ENCODE measurements at places on chromosomes 7 and 10.
A peak's percentile ranks its signal among the peaks of the same experiment; 100 is the strongest.

- DNase-seq: peak; percentile 27
These were observed 804 bp downstream of the FRAT1 start for GRCh38 chr10:97319671-97320479.

DNA sequence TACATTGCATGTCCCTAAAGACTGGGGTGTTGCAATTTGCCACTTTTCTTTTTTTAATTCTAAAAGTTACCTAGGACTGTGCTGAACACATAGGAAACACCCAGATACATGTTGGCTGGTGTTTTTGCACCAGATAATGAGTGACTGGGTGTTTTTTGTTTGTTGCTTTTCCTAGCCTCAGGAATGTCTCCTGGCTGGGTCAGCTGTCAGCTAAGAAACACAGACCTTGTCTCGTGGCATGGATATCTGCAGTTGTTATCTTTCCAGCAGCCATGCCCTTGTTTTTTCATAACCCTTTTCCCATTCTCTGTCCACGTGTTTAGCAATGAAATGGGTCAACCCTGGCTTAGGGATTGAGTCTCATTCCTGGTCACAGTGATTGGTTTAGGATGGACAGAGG, 433.9 kb upstream of the ZMIZ1 start:
- DNase-seq: no peak

DNA sequence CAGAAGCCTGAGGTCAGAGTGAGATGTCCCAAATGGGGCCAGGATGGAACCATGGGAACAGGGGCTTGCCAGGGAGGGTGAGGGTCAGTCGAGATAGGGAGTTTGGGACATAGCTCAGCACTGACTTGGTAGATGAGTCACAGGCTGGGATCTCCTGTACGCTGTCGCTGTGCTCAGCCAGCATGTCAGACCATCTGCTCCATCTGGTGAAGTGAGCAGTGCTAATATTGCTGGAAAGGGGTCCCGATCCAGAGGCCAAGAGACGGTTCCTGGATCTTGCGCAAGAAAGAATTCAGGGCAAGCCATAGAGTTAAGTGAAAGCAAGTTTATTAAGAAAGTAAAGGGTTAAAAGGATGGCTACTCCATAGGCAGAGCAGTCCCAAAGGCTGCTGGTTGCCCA, 505.6 kb downstream of the GALNT17 start:
- no peak for DNase-seq

DNA sequence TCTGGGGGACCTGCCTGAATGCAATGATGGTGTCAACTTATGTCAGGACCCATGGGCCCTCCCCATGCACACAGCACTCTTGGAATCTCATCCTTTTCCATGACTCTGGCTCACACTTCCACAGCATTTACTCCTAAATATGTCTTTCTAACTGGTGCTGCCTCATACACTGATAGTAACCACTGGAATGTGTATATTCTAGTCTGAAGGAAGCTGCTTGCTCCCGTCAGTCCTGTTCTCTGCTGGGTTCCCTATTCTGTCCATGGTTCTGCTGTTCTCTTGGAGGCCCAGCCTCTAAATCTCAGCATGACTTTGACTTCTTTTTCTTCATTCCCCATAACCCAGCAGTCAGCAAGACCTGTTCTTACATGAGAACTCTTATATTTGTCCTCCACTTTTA, 1055.1 kb downstream of the KCNMA1 start:
- no peak for DNase-seq

DNA sequence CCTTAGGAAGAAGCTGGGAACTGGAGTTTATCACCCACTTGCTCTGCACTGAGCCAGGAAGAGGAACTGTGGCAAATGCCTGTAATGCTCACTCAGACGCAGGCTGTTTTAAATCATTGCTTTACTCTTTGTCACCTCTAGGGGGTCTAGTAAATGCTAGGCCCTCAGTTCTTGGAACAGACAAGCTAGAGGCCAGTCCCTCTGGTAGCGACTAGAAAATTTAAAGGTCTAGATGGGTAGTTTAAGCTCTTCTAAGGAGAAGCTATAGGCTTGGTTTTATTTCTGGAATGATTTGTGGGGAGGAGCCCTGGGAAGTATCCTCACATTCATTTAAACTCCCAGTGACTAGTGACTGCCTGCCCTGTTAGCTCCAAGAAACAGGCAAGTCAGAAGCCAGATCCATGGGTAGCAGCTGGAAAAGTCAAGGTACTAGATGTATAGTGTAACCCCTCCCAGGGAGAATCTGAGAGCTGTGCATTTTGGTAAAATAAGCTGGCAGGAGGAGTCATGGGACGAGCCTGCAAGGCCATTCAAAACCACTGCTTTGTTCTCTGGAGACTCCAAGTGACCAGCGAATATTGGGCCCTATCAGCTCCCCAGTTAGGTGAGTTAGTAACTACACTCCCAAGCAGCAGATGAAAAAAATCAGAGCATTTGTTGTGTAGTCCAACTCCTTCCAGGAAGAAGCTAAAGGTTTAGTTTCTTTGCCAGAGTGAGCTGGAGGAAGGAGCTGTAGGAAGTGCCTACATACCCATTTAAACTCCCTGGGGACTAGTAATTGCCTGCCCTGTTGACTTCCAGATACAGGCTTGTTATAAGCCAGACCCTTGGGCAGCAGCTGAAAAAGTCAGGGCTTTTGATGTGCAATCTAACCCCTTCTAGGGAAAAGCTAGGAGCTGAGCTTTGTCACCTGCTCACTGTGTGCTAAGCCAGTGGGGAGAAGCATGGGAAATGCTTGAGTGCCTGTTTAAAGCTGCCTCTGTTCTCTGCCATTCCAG, 68.9 kb downstream of the DYNC1I1 start:
- DNase-seq: no peak

- DNase-seq: no peak
These were observed 69.8 kb downstream of the PWWP2B start for GRCh38 chr10:132466520-132467463.

- DNase-seq: no peak
These were observed 10.1 kb downstream of the PSAP start for GRCh38 chr10:71840958-71841335.

GRCh38 chr10:124522933-124523871, 61.6 kb downstream of the LHPP start:
- no peak for DNase-seq

GRCh38 chr7:28698840-28699239, 259.3 kb downstream of the TRIL start:
- DNase-seq: no peak

DNA sequence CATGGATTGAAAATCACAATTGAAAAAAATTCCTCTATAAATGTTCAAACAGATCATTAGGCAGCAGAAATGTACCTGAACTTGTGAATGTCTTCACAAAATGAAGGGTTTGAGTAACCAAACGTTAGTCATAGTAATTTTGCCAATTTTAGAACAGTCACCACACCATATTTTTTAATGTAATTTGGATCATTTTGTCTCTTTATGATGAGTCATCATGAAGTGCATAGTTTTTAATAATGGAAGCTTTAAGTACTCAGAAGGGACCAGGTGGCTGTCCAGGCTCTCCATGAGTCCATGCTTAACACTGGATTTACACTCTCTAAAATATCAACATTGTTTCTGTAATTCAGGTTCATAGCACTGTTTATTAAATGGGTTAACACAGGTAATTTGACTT, 219.2 kb downstream of the ETV1 start:
- no peak for DNase-seq

GRCh38 chr7:89775459-89775858, 378.8 kb upstream of the STEAP1 start:
- no peak for DNase-seq

DNA sequence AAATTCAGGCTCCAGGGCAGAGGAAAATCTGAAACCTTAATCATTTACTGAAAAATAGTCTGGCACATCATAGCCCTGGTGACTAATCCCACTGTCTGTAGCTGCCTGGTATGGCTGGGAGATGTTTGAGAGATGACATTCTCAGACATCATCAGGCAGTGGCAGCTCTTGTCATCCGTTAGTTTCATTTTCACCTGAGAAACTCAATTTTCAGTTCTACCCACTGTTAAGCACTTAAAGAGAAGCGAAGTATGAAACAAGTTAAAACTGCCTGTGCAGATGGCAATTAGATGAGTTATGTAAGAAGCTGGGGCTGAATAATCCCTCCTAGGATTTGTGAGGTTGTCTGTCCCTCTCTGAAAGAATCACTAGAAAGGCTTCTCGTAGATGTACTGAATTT, 150.2 kb downstream of the NSUN6 start:
- no peak for DNase-seq

- DNase-seq: no peak
These were observed 151.2 kb downstream of the MPP7 start for GRCh38 chr10:28151636-28152035.

GRCh38 chr7:641269-641671, 85.2 kb upstream of the DNAAF5 start:
- DNase-seq: no peak

DNA sequence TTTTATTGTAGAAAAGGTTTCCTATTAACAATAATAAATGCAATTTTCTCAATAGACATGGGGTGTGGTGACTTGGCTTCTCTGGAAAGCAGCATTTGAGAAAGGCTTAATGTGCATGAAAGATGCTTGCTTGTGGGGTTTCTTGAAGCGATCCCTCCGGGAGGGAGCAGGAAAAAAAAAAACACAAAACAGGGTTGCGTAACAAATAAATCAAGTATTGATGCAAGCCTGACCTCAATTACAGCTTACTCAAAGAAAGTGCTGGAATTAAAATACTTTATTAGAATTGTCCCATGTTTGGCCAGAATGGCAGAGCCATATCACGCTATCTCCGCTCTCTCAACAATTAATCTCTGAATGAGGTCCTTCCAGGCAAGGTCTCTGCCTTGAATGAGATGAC, 1612.5 kb downstream of the REEP3 start:
- no peak for DNase-seq

DNA sequence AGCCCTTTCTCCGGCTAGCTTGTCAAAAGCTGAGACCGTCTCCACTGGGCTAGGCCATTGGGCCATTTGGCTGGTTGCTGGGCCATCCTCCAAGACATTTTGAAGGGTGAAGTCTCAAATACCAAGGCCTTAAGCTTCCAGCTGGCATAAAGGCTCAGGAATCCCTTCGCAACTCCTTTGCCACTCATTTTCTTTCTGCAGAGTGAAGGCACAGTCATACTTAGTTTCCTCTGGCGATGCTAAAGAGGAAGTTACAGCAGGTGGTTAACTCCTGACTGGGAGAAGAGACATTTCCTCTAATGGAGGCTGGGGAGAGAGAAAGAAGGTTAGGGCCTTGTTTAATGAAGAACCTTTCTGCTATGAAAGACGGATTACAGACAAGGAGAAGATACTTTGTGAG, 4.8 kb upstream of the REPIN1 start:
- no peak for DNase-seq

- no peak for DNase-seq
These were observed 43.8 kb downstream of the PIK3AP1 start for GRCh38 chr10:96676272-96677112.

DNA sequence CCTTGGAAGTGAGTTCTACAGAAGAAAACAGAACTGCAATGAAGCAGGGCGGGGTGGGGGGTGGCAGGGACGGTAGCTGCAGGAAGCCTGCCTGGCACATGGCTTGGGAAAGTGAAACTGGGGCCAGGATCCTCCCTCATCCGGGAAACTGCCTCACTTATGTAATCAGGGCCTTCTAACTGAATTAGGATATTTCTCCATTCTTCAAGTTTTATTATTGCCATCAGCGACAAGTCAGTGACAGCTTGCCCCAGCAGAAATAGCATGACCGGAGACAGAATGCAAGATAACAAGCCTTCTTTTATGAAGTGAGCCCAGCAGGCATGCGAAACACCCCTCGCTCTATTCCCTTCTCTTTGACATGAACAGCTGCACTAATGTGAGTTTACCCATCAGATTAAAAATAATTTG, 77.5 kb upstream of the CACUL1 start:
- no peak for DNase-seq

GRCh38 chr7:39969431-39969830, 19.4 kb downstream of the CDK13 start:
- no peak for DNase-seq

DNA sequence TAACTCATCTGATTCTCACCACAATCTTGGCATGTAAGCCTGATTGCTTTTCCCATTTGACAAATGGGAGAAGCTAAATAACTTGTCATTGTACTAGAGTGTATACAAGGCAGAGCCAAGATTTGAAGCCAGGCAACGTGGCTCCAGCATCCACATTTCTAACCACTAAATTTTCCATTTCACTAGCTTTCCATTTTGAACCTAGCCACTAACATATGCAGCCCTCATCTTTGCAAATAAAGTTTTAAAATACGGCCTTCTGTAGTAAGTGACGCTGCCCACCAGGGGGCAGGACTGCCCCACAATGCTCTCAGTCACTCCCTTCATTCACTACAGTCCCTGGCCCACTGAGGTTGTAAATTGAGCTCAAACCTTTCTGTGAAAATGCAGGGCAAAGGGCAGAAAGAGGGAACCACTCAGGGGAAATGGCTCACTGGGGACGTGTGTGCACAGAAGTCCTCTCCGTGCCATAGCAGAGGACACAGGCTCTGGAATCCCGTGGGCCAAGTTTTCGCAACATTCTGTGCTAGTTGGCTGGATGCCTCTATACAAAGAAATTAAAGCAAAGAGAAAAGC, 315.7 kb downstream of the TNS3 start:
- DNase-seq: no peak

DNA sequence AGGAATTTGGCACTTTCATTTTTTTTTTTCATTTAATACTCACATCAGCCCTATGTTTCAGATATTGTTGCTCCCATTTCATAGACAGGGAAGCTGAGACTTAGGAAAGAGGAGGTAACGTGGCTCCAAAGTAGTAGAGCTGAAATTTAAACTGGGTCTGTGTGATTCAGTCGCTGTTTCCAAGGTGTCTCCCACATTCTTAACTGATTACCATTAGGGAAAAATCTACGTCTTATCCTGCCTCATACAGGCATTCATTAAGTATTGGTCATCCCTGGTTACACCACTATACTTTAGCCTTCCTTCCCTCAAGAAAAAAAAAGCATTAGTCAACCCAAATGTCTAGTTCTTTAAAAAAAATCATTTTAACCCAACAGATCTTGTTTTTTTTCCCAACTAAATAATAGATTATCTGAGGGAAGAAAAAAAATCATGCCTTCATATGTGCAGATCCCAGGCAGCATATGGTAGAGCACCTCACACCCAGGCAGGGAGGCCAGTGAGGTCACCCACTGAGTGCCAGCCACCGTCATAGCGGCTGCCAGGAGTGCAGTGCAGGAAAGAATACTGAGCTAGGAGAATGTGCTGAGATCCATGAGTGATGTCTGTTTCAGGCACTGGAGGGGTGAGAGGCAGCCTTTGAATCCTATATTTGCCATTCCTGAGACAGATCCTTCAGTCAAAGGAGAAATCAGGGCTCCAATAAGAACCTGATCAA, 59.0 kb upstream of the SORCS3 start:
- DNase-seq: no peak

- DNase-seq: no peak
These were observed 14.5 kb upstream of the CPA1 start for GRCh38 chr7:130365511-130366441.

GRCh38 chr10:5234106-5234860, 37.6 kb downstream of the AKR1C4 start:
- DNase-seq: no peak

GRCh38 chr10:95646160-95646559, 10.4 kb downstream of the ALDH18A1 start:
- DNase-seq: no peak

Data from stimulated activated CD8-positive, alpha-beta memory T cell treated with anti-CD3 and anti-CD28 coated beads, Interleukin-7, amount 100 ng/mL, for 1 hour (primary cell).